ENCODE measurements at places on chromosomes 16 and 17.

DNA sequence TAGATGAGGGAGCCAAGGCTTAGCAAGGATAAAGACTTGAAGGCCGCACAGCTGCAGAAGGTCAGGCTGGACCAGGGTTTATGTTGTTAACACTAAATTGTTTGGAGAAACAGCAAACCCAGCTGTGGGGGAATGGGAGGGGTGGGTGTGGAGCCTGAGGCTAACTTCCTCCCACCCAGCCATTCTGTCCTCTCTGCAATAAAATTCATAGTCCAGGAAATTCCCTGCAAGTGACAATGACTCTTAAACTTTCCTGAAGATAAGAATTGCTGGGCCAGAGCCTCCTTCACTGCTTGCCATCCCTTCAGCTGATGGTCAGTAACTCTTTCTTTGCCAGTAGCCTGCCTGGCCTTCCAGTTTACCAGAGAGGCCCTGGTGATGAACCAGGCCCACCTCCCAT lies 19.4 kb upstream of the ATP5MC1 start:
- no peak for DNase-seq

GRCh38 chr17:41728056-41728455 lies 6.4 kb downstream of the HAP1 start:
- no peak for DNase-seq

DNA sequence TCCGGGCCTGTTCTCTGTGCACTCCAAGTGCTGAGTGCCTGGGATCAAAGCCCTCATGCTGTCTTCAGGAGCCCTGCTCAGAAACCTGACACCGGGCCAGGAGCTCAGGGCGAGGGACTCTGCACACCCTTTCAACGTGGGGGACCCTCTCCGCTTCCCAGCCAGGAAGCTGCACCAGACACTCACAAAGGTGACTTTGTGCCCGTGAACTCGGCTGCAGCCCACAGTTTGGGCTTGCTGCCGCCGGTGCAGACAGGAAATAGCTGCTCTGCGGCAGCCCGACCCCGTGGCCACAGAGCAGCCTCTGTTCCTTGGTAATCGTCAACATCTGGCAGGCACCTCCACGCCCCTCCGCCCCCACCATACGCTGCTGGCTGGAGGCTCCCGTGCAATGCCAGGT lies 93.4 kb upstream of the METRNL start:
- DNase-seq = no peak

DNA sequence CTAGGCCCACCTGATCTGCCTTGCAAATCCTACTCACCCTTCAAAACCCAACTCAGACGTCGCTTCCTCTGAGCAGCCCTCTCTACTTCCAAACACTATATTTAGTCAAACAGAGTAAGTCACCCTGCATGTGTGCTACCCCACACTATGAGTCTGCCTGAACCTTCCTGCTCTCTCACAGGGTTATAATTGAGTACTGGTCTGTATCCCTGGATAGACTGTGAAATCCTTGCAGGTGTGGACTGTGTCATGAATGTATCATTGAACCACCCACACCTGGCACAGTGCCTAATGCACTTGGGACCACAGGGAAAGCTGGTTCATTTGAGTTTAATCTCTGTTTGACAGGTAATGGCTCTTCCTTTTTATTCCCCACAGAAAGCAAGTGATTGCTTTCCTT lies 3.4 kb downstream of the FBXO39 start:
- DNase-seq = no peak

- no peak for DNase-seq
Measured at GRCh38 chr17:68566442-68566738, 34.8 kb downstream of the FAM20A start.

GRCh38 chr17:14471052-14471451 lies 170.2 kb downstream of the HS3ST3B1 start:
- DNase-seq = no peak

DNA sequence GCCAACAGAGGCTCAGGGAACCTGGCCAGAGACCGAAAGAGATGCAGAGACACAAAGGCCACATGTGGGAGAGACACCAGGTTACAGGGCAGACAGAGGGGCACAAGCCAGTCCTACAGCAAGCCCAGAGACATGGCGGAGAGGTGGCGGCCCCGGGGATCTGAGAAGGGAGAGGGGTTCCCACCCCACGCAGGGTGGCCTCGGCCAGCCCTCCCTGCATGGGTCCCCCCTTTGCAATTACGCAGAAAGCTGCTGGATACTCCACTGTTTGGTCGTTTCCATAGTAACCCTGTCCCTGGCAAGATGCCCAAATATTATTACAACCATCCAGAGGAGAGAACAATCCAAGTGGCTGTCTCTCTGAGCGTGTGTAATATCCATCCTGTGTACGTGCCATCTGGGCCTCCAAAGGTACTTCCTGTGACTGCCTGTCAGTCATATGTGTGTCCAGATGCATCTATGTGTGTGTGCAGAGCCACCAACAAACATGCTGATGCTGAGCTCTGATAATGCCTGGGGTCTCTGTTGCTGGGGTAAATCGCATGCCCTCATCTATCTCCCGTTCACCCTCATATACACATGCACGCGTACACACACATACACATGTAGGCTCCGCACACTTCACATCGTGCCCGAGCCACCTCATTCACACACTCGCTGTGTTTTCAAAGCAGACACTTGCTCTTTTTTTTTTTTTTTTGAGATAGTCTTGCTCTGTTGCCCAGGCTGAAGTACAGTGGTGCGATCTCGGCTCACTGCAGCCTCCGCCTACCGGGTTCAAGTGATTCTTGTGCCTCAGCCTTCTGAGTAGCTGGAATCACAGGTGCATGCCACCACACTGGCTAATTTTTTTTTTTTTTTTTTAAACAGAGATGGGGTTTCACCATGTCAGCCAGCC lies 5.5 kb downstream of the PCGF2 start:
- peak; percentile 50 for DNase-seq

GRCh38 chr16:85363881-85364280 lies 249.2 kb upstream of the GSE1 start:
- no peak for DNase-seq

- no peak for DNase-seq
Measured at GRCh38 chr16:81374550-81374949, 59.8 kb downstream of the GAN start.

GRCh38 chr17:82692268-82692667 lies 6.2 kb downstream of the RAB40B start:
- DNase-seq = no peak

GRCh38 chr17:29682987-29683386 lies 60.3 kb upstream of the CORO6 start:
- DNase-seq = no peak

- DNase-seq = no peak
Measured at GRCh38 chr16:53415504-53415903, 18.8 kb upstream of the RBL2 start.

- DNase-seq = no peak
Measured at GRCh38 chr17:676060-676700, 38.5 kb downstream of the VPS53 start.

DNA sequence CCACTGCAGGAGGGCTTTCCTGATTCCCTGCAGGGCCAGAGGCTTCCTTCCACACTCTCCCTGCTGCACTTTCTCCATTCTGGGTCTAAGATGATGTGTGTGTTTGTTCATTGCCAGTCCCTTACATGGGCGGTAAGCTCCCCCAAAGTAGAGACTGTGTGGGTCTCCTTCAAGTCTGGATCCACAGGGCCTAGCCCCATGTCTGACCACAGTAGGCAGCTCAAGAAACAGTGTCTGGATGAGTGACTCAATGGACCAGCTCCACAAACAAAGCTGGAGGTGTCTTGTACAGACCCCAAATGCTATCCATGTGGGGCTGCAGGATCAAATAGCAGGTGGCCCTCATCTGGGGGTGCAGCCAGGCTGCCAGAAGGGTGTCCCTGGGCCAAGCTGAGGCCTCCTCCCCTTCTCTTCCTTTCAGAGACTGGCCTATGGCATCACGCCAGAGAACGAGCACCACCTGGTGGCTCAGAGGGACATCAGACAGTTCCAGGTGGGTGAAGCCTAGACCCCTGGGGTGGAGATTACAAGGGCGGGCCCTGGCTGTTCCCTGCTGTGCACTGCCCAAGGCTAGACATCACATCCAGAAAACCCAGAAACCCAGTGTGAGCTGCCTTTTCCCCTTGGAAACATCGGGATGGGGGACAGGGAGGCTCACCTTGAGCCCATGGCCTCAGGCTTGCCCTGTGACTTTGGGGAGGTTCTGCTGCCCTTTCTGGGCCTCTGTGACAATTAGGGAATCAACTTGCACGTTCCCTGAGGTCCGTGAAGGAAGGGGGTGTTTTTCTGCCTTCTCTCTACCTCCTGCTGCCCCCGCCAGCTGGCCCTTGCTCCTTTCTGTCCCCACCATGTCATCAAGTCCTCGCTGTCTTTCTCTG lies 45.9 kb downstream of the SLC6A2 start:
- peak; percentile 71 for DNase-seq

DNA sequence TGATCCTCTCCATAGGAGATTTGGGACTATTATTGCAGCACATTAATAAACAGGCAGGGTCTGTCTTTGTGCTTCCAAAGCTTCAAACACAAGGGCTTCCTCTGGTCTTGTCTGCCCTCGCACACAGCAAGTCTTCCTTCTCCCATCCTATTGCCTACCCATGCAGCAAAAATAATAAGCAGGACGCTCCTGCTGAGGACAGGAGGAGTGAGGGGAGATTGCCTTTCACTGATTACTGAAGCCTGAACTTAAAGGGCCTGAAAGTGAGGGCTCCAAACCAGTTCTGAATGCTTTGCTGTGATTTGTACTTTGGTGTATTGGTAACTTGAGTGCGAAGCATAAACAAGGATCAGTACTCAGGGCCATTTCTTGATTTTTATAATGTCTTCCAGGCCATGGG lies 197.6 kb upstream of the XYLT1 start:
- DNase-seq = no peak

DNA sequence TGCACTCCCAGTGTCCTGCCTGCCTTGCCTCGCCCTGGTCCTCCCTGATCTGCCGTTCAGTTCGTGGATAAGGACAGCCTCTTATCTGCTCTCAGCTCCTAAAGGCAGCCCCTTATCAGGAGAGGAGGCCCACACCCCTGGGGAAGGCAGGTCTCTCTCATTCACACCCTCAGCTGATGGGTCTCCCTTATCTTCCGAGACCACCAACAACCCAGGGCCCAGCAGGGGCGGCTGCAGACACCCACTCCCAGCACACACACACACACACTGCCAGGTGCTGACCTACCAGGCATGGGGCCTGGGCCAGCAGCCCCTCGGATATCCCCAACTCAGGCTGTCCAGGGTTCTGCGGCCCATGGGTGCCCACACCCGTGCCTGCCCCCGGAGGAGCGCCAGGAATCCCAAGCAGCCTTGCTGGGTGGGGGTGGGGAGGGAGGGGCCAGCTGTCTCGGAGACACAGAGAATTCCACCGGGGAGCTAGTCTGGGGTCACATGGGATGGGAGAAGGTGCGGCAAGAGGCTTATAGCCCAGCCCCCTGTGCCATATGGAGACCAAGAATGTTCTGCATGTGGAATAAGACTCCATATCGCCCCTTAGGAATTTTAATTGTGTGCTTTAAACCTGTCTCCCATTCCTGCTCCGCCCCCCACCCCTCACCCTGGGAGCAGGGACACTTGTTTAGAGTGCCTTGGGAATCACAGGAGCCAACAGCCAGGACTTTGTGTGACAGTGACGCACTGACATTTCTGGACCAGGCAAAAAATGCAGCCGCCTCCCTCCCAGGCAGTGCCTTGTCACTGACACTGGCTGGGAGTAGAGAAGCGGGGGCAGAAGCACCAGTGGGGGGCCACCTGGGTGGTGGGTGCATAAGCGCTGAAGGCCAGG lies 41.9 kb upstream of the EMP2 start:
- peak; percentile 50 for DNase-seq

- DNase-seq = peak; percentile 79
Measured at GRCh38 chr16:68298907-68299561, 11.7 kb downstream of the SLC7A6OS start.

GRCh38 chr17:27489045-27489715 lies 32.9 kb downstream of the KSR1 start:
- peak; percentile 92 for DNase-seq

DNA sequence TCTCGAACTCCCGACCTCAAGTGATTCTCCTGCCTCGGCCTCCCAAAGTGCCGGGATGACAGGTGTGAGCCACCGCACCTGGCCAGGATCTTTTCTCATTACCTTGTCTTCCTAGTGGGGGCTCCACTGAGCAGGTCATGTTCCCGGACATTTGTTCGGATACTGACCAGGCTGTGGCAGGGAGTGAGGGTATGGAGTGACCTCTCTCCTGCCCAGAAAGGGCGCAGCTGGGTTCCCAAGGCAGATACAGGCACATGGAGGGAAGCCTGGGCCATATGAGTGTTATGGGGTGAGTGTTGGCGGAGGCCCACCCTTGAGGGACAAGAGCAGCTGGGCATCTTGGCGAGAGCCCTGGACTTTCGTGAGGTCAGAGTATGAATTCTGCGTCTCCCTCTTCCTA lies 5.5 kb downstream of the SERPINF1 start:
- no peak for DNase-seq

GRCh38 chr16:27969574-27969973 lies 93.9 kb downstream of the GSG1L start:
- DNase-seq = no peak

- DNase-seq = no peak
Measured at GRCh38 chr17:29124135-29124924, 55.9 kb downstream of the MYO18A start.

- DNase-seq = peak; percentile 65
Measured at GRCh38 chr16:84308120-84308519, 13.4 kb downstream of the WFDC1 start.

DNA sequence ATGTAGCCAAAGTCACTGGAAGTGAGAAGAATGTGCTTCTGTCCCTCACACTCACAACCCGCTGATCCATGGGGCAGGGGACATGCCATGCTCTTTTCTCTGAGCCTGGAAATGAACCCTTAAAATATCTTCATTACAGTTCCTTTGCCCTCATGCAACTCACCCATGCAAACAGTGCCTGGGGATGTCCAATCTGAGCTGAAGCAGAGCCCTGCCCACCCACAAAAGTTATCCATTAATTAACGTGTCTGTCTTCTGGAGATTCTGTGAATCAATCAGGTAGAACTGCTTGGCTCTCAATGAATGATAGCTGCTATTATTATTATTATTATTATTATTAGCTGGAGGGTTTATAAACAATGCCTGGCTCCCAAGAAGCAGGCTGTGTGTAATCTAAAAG lies 133.7 kb downstream of the USP31 start:
- DNase-seq = no peak

GRCh38 chr16:3252967-3253366 lies 3.5 kb downstream of the MEFV start:
- DNase-seq = no peak
